H7 (cell line): ENCODE measurements at places on chromosomes 4 and X.
A peak's percentile ranks its signal among the peaks of the same experiment; 100 is the strongest.

DNA sequence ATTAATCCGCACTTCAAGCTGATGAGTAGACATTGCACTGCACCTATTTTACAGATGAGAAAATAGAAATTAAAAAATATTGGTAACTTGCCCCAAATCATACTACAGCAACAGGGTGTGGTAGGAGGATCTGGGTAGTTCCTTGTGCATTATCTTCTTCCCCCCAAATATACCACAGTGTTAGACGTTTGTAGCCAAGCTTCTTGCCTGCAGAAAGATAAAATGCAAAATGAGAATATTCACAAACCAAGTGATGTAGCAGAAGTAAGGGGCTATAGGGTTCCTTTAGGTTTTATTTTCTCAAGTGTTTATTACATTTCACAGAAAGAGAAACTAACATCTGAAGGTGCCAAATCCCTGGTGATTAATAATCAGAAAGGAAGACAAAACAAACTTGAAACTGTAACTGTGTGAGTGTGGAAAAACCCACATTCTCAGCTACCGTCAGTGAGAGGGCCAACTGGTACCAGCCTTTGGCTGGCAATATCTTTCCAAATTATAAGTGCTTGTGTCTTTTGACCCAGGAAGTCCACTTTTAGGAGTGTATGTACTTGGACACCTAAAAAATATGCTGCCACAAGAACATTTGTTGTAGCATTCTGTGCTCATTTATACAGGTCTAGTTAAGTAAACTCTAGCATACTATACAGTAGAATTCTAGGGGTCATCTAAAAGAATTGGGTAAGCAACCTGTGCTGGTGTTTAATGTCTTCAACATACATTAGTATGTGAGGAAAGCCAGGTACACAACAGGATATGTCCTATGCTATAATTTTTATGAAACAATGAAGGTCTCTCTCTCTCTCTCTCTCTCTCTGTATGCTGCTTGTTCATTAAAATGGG is 6.7 kb upstream of the CD38 start:
- DNase-seq: no peak

DNA sequence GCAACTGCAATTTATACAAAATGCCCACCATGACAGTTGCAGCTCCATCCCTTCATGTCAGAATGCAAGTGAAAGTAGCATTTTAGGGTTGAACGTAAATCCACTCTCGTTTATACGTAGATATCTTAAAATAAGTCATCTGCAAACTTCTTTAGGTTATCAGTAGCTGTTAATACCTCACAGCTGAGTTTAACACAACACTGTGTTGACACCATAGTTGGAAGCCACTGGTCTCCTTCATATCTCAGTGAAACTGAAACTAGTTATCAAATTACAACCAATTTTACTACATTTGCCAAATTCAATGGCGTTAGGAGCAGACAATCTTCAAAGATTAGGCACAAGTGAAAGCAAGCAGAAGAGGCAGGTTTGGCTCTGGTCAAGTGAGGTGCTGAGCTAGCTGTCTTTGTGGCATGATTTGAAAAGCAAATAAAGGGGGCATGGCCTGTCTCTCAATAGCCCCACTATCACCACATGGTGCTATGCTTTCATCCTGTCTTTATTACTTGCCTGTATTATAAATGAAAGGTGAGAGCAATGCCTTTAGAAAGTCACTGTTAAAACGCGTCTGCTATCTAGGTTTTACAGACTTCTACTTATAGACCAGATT is 12.3 kb downstream of the PPP3CA start:
- DNase-seq: no peak

DNA sequence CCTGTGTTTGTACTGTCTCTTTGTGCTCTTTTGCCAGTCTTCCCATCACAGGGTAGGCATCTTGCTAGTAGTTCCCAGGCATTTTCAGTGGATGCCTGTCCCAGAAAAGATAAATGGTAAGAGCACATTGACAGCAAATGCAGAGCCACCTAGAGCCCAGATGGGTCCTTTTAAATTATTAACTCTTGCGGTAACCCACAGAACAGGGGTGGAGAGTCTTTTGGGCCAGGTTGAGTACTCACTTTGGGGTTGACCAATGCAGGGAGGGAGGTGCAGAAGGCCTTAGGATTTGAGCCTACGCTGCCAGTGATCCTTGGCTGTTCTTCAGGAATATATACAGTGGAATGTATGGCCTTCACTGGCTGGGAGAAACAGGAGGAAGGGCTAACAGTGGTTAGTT is 173.8 kb downstream of the MSN start:
- DNase-seq: no peak

DNA sequence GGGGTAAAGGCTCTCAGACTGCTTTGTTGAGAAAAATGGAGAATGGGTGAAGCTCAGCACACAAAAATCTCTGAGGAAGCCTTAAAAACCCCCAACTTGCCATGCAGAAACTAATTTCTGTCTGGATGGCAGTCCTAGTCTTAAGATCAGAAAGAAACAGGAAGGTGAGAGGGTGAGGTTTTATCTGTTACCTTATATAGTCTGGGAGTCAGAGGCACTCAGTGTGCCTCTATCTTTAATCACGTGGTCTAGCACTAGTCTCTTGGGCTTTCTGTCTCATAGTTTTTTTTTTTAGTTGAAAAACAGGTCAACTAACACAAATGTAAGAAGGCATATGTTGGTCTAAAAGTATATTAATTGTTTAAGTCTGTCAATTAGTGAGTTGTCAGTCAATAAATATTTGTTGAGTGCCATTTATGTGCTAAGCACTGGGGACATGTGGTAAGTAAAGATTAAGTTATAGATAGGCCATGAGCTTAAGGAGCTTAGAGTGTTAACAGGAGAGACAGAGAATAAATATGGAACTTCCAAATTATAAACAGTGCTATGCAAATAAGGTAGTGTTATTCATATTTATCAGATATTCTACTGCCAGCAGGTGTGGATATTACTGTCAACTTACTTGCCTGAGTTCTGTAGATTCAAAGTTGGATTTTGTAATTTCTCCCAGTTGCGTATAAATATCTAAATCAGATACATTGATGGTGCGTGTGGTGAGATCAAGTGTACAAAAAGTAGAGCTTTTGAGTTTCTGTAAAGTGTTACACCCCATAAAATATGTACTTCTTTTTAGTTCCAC is 7.0 kb downstream of the CYBB start:
- no peak for DNase-seq

DNA sequence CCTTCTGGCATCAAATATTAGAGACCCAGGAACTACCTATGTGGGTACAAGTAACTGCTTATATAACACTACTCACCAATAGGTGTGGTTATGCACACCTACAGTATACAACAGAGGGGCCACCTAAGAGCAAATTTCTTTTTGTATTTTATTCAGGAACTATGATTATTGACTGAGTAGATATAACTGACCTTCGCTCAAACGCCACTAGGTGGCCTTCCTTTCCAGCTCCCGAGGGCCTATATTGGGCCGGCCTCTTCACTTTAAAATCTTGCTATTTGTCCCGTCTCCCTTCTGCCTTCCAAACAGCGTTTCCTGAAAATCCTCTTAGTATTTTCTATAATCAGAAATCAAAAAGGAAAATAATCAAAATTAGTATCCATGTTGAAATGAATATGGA is 19.9 kb upstream of the PABPC5 start:
- DNase-seq: peak; percentile 32

GRCh38 chr4:13633671-13634070 is 6.1 kb upstream of the BOD1L1 start:
- no peak for DNase-seq

- DNase-seq: no peak
These were observed 960.8 kb upstream of the PRKX start for GRCh38 chrX:4674028-4674782.
